ENCODE measurements at places on chromosomes 4 and X.

- DNase-seq = no peak
Observed at GRCh38 chrX:153537526-153538295, 20.3 kb downstream of the ATP2B3 start.

DNA sequence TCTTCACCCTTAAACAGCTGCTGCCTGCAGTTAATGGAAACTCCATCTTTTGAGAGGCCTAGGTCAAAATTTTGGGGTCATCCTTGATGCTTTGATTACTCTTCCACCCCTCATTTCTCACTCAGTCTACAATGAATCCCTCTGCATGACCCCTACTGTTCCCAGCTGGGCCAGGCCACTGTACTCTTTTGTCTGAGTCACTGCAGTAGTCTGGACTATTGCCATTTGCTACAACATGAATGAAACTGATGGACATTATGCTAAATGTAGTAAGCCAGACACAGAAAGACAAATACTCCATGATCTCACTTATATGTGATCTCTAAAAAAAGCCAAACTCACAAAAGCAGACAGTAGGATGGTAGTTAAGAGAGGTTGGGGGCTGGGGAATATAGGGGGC, 28.3 kb downstream of the STK32B start:
- DNase-seq = no peak

DNA sequence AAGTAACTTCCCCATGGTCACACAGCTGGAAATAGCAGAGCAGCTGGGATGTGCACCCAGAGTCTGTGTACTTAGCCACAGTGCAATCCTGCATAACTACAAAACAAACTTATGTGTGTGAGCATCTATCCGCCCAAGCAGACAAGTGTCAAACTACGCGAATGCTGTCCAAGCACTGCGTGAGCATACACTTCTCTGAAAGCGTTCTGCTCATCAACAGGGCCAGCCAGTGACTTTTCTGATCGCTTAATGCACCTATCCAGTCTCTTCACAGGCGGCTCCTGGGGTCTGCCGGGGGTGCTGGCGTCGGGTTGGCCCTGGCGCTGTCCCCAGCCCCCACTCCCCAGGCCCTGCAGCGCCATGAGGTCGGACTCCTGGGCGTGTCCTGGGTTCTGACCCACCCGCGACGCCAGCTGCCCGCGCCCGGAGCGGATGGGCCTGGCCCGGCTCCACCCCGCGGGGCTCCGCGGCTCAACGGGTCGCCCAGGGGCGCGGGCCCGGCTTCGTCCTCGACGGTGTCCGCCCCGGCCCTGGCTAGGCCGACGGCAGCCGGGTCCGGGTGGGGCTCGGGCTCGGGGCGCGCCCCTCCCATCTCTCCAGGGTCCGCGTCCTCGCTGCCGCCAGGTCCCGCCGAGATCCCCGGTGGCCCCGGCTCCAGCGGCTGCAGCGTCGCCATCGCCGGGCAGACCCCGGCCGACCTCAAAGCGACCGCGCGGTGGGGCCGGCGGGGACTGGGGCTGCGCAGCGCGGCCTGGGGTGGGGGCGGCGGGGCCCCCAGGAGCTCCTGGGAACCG, 1.3 kb upstream of the ZNF141 start:
- DNase-seq = no peak

- no peak for DNase-seq
Observed at GRCh38 chr4:186472948-186473347, 82.4 kb downstream of the MTNR1A start.

GRCh38 chrX:21870494-21870893, 14.7 kb downstream of the YY2 start:
- DNase-seq = no peak

GRCh38 chr4:114265342-114265741, 285.9 kb upstream of the ARSJ start:
- DNase-seq = no peak

DNA sequence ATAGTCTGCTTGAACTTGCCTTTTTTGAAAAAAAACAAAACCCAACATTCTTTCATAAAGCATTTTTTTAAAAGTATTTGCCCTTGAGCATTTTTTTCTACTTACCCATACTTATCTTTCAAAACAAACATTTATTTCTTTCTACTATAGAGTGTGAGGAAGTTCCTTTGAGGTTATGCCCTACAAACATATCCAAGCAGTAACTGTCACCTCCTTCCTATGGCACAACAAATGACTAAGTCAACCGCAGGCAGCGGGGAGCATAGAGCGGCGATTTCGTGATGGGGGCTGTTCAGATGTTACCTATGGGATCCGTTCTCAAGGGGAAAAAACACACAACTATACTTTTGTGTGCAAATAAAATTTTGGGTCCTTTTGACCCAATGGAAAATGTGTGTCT, 19.4 kb downstream of the SPRY1 start:
- DNase-seq = peak; percentile 30

DNA sequence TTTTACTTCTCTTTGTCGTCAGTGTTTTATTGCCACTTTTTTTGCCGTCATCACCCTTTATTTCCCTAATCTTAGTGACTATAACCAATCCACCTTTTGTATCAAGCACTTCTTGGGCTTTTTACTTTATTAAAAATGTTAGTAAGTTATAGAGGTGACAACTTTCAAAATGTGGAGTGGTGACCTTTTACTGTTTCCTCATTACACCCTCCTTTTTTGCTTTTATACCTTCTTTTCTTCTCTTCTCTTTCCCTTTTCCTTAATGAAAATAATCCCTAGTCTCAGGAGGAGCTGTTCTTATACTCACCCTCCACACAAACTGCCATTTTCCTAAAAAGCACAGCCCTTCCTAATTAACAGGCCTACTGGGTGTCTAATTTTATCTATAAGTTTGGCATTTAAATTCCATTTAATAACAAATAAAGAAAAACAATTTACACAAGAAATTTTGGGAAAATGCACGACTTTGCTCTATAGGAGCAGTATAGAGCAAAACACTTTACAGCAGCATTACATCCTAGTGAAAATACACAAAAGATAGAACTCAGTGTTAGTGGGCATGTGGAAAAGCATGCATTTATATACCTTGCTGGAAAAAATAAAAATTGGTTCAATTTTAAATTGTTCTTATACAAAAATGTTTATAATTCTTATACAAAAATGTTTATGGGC, 27.3 kb downstream of the BBS12 start:
- DNase-seq = no peak

GRCh38 chr4:38166768-38167167, 206.6 kb downstream of the PTTG2 start:
- no peak for DNase-seq

GRCh38 chr4:176717237-176717636, 75.5 kb downstream of the VEGFC start:
- DNase-seq = no peak

DNA sequence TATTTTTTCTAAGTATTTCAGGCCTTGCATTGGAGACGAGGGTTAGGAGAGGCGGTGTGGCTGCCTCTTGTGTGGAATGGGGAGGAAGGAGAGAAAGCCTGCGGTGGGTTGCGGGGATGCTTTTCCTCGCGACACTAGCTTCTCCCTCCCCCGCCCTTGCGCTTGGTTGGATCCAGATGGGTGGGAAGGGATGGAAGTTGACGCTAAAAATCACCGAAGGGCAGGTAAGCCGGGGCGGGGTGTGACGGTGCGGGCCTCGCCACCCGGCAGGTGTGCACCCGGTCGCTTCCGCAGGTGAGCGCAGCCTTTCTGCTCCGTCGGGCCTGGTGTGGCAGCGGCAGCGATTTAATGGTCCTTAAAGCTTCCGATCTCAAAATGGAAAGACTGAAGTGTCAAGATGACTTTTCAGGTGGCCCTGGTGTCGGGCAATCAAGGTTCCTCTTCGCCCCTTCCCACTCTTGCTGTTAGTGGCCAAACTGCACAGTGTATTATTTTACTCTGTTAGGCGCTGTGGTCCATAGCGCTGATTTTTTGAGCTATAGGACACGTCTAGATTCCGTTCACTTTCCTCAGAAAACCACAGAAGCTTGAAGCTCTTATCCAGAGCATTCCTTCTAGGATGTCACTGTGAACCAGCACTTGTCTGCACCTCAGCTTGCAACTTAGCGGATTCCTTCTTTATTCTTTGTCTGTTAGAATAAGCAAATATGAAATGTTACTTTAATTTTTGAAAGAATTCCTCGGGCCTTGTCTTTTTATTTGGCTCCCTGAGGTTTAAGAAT, 765 bp downstream of the ENOPH1 start:
- DNase-seq = no peak

DNA sequence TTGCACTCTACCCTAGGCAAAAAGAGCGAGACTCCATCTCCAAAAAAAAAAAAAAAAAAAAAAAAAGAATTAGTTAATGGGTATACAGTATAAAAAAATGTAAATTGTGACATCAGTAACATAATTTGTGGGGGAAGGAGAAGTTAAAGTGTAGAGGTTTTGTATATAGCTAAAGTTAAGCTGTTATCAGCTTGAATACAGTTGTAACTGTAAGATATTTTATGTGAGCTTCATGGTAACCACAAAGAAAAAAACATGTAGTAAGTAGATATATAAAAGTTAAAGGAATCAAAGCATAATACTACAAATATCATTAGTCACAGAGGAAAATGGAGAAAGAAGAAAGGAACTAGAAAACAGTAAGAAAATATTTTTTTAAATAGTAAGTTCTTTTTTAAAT, 53.2 kb upstream of the EPGN start:
- no peak for DNase-seq

DNA sequence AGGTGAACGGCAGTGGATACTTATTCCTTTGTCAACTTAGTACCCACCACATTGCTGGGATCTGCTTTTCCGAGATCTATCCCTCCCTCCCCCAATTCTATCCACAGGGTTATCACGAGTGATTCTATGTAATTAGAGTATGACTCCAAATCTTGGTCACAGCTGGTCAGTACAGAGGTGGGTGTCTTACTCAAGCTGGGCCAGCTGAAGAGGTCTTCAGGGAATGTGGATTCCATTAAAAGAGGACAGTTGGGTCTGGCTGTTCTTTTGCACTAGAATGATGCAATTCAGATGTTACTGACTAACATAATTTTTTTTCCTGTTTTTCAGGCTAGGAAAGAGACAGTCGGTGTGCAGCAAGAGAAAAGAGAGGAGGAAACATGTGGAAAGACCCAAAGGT, 92.3 kb downstream of the HS3ST1 start:
- DNase-seq = no peak

DNA sequence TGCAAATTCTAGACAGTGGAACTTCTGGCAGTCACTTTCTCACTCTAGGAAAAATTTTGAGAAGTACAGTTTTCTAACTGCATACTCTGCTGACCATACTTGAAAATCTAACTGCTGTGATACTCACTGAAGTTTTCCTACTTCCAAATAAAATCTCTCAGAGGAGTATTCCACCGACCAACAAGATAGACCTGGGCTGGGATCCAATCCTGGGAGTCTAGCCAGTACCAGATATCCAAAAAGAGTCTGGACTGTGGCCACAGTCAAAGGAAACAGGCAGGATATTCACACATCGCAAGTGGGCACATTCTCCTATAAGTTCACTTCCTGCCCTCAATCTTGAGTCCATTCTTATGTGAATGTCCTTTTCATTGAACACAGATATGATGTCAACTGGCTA, 1138.7 kb upstream of the PCDH7 start:
- no peak for DNase-seq

GRCh38 chrX:136627409-136627808, 20.5 kb upstream of the CD40LG start:
- DNase-seq = no peak

GRCh38 chr4:47469951-47470350, 6.4 kb upstream of the COMMD8 start:
- DNase-seq = no peak

- DNase-seq = no peak
Observed at GRCh38 chr4:118989098-118990080, 100.7 kb downstream of the SYNPO2 start.

- no peak for DNase-seq
Observed at GRCh38 chrX:10795721-10796120, 175.3 kb upstream of the MID1 start.

DNA sequence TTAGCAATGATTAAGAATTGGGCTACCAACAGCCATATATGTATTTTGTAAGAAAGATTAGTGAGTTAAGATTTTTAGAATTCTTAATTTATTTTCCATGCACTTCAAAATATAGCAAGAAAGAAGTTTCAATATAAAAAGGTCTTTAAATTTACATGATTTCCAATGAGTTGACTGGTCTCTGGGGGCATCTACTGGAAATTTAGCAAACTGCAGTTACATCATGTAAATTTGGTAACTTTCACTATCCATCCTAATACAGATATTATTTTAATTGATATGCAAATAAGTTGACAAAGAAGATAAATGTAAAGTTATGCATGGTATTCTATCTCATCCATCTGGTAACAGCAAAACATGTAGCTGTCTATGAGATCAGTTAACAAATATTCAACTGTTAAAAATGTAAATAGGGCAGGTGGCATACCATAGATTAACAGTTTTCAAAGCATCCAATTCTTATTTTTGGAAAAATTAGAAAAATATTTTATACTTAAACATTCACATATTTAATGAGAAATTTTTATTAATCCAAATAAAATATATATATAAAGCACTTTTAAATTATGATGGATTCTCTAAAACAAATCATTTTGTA, 29.1 kb downstream of the TTC29 start:
- no peak for DNase-seq

DNA sequence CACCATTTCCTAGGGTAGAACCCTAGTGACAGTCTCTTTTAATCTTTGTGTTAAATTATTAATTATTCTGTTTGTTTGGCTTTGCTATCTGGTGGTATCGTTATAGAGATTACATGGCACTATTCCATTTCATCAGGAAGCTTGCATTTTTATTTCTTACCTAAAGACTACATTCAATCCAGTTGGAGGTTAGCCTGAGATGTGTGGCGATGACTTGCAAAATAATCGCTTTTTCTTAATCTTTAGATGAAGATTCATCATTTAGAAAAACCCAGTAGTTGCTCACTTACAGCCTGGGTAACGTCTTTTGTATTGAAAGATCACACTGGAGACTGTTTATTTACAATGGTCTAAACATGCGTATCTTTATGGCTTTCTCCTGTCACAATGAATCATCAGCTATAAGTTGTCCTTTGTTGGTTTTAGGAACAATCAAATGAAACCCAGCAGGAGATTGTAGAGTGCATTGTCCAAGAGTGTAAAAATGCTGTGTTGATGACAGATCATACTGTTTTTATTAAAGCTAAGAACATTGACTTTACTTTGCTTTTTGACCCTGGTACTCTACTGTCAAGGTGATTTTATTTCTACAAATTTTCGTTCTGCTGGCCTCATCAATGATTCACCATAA, 281.7 kb upstream of the PITX2 start:
- no peak for DNase-seq

- DNase-seq = no peak
Observed at GRCh38 chr4:103098341-103098740, 1.3 kb downstream of the BDH2 start.

DNA sequence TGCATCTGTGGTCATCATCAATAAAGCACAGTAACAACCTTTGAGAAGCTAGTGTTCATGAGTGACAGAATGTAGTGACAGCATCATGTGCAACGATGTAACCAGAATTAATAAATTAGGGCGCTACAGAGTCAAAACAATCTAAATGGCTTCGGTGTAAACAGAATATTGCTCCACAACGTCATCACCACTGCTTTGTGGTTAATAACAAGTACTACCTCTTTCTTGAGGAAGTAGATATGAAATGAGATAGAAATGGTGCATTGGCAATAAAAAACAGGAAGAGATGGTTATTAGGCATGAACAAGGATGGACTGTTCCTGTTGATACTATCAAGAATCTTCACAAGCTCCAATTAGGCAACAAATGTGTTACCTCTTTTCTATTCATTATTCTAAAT, 8.7 kb upstream of the PDHA2 start:
- no peak for DNase-seq

Measured in activated CD8-positive, alpha-beta memory T cell treated with anti-CD3 and anti-CD28 coated beads for 4 hours (primary cell).